ENCODE measurements at places on chromosomes 3 and 15.

- DNase-seq = no peak
Measured at GRCh38 chr3:127777921-127778656, 44.2 kb downstream of the MGLL start.

- no peak for DNase-seq
Measured at GRCh38 chr3:134325061-134325705, 49.1 kb downstream of the AMOTL2 start.

GRCh38 chr15:44541282-44541958 lies 4.5 kb downstream of the EIF3J start:
- peak; percentile 26 for DNase-seq

DNA sequence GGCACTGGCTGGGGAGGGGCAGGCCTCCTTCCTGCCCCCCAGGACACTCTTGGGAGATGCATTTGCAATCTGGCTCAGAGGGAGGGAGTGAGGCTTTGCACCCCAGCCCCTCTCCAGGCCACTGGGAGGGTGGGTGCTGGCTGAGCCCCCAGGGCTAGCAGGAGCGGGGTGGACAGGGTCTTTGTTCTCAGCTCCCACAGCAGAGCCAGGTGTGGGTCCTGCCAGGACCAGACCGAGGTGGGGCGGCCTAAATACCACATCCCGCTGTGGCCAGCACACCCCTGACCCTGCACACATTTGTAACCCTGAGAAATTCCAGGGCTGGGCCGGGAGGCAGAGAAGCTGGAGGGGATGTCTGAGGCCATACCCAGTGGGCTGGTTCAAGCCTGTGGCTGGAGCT lies 41.0 kb downstream of the STARD5 start:
- no peak for DNase-seq

- no peak for DNase-seq
Measured at GRCh38 chr3:67550541-67550940, 103.9 kb downstream of the SUCLG2 start.

GRCh38 chr15:66925721-66926120 lies 139.7 kb upstream of the SMAD3 start:
- no peak for DNase-seq

DNA sequence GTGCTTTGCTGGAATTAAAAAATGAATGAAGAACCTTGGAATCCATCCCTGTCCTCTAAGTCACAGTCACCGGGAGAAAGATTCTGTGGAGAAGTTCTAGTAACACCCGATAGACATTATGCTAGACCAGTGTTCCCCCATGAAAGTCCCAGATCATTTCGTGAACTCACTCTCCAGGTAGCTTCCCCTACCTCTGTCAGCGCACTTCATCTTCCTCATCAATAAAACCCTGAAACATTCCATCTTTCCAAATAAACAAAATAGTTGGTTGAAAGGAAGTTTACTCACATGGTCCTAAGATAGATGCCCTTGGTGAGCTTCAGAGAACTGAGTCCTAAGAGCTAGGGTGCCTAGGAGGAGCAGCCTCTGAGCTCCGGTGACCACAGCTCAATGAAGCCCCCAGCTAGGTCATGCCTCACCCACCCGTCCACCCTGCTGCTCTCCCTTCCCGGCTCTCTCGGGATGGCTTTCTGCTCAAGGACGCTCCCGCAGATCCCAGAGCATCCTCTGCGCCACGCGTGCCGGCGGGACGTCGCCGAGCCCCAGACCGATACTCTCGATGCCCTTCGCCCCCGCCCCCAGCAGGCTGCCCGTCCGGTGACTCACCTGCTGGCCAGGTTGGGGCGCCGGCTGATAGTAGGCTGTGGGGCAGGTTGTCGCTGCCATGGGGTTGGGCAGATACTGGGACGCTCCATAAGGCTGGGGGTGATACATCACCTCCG lies 776 bp downstream of the VGLL3 start:
- no peak for DNase-seq

DNA sequence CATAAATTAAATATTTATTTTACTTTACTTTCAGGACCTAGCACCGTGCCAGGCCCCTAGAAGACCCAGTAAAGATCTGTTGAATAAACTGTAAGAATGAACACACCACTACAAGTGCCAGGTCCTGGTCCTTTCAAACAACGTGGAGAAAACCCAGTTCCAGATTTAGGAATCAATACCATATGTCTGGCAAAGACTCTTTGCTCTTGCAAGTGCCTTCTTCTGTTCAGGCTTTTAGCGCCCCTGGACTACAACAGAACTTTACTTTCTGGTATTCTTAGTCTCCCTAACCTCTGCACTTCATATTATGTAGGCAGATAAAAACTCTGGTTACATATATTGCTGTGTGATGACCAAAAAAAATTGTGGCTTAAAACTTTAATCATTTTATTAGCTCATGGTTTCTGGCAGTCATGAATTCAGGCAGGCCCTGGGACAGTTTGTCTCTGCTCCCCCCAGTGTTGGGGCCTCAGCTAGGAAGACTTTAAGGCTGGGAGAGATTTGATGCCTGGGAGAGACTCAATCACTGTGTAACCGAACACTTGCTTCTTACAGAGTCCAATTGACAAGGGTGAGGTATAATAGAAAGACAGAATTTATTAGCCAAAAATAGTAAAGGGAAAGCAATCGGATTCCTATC lies 2.9 kb upstream of the PSMA4 start:
- DNase-seq = no peak

DNA sequence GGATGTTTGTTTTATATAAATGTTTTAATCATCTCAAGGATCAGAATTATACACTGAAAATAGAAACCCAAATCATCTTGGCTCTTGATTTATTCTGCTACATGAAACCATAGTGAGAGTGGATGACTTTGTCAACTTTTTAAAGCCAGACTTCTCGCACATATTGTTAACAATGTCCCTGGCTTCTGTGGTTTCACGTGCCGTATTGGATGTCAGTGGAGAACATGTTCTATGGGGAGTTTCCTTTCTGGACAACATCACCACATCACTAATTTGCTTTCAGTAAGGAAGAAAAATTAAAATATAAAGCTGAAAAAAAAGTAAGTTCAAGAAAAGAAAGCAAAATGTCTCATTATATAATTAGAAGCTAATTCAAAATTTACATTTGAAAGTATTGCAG lies 297.1 kb upstream of the MME start:
- DNase-seq = no peak

DNA sequence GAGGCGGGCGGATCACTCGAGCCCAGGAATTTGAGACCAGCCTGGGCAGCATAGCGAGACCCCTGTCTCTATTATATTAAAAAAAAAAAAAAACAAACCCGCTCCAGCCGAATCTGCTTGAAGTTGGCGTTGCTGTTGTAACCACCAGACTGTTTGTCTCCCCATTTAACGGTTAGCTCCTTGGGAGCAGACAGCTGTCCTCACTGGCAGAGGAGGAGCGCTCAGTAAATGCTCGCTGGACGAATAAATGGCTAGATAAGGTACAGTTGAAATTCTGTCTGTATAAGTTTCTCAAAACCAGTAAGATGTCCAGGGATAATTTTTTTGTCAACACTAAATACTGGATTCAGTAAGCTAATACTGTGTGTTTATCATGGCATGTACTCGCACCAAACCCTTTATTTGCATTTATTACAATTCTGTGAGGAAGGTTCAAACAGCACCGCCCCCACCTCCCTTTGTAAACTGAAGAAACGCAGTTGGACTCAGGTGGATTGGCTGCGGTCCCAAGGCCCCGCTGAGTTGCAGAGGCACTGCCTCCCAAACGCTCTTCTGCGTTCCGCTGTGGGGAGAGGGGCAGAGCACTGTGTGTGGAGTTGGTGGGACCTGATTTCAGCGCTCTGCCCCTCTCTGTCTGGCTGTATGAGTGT lies 1.1 kb downstream of the RCCD1 start:
- DNase-seq = no peak

DNA sequence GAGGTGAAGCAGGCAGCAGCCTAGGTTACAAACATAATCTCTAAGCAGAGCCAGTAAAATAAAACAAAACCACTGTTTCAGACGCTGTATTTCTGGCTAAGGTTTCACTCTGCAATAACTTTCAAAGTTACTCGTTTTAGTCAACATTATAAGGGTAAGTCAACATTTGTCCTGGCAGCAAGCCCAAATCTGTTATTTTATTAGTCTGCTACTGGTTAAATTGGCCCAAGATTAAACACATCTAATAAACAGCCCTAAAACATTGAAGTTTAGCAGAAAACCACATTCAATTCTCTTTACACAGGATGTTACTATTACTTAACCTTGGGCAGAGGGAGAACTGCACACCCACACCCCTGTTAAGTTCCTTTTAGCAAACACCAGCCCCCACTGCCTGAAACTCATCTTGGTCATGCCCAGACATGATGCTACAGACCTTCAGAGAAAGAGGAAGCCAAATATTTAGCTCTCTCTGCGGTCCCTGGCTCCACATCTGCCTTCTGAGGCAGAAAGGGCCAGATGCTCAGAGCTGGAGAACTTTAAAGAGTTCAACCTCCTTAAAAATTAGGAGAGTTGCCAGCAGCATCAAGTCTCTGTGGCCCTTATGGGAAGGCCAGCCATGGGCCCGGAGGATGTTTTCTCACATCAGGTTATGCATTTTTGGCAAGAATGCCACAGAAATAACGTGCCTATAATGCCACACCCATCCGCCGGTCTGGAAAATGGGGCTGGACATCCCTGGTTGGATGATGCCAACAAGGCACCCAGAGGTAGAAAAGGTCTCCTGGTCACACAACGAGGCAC lies 17.9 kb downstream of the ARHGEF3 start:
- no peak for DNase-seq

DNA sequence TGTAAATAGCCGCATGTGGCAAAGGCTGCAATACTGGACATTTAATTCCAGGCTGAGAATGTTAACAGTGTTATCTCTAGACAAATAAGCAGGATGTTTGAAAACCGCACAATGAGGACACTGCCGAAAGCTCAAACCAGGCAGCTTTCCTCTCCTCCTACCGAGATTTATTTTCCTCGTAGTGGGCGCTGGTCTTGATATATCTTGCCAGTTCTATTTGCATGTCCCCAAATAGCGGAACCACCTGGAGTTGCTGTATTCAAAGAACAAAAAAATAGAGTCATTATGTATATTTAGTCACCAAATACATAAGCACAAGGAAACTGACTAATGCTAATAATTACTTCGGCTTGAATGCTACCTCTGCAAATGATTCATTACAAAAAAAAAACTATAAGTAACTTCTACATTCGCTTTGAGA lies 46.5 kb downstream of the CYFIP1 start:
- DNase-seq = no peak

- no peak for DNase-seq
Measured at GRCh38 chr3:157544501-157545130, 41.4 kb upstream of the VEPH1 start.

- no peak for DNase-seq
Measured at GRCh38 chr3:78398401-78398800, 1358.5 kb downstream of the ROBO2 start.

DNA sequence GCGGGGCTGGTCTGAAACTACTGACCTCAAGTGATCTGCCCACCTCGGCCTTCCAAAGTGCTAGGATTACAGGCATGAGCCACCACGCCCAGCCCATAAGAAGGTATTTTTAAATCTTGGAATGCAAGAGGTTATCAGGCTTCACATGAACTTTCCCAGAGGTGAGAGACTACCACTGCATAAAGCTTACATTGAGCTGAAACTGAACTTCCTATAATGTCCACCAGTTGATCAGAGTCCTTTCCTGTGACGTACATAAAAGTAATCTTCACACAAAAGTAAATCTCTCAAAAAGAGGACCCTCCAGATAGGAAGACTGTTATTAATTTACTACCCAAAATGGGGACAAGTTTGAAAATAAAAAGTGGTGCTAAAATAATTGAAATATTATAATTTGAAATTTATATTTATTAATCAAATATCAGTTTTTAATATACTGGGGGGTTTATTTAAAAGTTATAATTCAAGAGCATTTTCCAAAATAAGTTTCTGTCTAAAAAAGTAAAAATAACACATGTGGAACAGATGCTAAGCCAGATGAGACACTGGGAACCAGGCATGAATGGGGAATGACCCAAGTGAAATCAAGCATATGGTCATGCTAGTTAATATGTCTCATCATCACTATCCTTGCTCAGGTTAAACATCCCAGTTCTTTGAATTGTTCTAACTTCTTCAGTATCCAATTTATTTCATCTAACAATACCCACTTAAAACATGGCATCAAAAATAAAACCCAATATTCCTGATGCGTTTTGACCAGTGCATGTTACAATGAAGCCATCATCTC lies 269.9 kb upstream of the UBE2E2 start:
- no peak for DNase-seq

DNA sequence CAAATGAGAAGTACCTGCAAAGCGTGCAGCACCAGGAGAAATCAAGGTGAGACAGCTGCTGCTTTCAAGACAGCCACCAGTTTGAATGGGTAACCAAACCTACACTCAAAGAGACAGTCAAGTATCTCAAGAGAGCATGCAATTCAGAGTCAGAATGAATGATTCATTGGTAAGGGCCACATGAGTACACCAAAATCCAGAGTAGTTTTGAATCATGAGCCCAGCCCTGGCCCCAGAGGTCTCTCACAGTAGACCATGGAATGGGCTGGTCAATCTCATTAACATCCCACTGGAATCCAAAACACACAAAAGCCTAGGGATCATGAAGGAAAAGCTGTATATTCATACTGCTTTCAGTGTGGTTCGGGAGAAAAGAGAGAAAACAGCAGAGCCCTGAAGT lies 242.8 kb downstream of the TBL1XR1 start:
- no peak for DNase-seq

GRCh38 chr3:194003114-194004057 lies 132.6 kb upstream of the HES1 start:
- DNase-seq = peak; percentile 89

- no peak for DNase-seq
Measured at GRCh38 chr15:86236356-86237110, 156.9 kb downstream of the AGBL1 start.

GRCh38 chr15:85036716-85037115 lies 55.1 kb downstream of the PDE8A start:
- no peak for DNase-seq

DNA sequence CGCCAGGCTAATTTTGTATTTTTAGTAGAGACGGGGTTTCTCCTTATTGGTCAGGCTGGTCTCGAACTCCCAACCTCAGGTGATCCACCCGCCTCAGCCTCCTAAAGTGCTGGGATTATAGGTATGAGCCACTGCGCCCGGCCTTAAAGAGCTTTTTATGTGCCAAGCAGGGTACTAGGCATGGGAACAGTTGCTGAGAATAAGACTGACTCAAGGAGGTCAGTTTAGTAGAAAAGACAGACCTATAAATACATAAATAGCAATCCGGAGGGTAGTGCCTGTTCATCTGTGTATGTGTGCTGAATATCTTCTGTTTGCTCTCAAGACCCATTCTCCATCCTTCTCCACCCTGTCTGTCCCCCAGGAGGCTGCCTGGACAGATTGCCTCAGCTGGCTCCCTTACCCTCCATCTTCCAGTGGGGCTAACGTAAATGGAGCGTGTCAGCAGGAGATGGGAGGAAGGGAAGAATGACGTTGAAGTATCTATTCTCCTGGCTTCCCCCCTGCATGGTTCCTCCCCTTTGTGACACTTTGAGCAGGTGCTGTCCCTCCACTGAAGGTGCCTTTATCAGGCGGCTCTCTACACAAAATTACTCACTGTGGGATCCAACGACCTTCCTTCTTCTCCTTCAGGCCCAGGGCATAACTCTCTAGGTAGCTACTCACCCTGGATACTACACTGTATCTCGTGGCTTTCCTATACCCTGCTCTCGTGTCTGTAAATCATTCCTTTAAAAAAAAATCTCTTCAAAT lies 31.1 kb downstream of the FBXO40 start:
- DNase-seq = no peak
